ENCODE measurements at places on chromosomes 12 and 14.

DNA sequence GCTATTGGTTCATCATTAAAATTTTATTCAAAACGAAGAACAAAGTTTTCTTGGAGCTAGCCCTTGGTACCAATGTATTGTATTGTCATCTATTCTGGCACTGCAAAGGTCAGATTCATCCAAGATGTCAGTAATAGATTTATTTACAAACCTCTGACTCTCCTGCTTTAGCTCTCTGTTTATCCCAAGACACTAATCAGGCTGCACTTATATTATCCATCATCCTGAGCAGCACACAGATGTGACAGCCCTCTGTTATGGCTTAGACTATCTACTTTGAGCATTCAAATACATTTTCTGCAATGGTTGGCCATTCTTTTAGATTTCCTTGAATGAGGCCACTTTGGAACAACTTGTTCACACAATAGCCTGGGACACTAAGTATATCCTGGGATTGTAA is 5.0 kb upstream of the PTPRR start:
- DNase-seq, result no peak

DNA sequence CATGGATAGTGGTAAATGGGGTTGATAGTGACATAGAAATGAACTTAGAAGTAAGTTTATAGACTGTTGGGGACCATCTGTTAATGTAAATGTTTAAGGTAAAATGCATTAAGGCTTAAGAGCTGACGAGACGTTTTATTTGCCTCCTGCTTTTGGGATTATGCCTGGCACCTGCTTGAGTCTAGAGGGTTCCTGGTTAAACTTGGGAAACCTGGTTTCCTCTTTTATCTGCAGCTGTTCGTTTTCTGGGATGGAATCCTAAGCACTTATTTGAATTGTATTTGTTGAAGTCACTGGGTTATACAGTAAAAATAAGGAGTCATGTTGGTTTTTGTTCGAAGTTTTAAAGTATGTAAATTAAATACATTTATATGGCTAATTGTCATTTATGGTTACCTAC is 914.7 kb downstream of the NRXN3 start:
- DNase-seq, result no peak

GRCh38 chr12:104577581-104577981 is 120.8 kb downstream of the CHST11 start:
- DNase-seq, result no peak

DNA sequence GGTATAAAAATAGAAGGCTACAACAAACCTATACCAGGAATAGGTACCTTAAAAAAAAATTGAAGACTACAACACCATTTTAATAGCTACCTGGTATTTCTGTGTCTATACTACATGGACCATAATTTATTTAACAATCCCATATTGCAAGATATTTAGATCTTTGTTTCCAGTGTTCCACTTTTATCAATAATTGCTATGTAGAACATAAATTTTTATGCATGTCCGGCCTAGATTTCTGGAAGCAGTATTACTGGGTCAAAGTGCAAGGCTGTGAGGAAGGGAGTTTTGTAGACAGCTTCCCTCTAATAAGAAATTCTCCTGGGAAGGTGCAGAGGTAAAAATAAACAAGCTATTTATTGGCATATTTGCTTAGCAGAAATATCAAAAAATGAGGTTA is 4.1 kb upstream of the DCAF11 start:
- DNase-seq, result no peak

DNA sequence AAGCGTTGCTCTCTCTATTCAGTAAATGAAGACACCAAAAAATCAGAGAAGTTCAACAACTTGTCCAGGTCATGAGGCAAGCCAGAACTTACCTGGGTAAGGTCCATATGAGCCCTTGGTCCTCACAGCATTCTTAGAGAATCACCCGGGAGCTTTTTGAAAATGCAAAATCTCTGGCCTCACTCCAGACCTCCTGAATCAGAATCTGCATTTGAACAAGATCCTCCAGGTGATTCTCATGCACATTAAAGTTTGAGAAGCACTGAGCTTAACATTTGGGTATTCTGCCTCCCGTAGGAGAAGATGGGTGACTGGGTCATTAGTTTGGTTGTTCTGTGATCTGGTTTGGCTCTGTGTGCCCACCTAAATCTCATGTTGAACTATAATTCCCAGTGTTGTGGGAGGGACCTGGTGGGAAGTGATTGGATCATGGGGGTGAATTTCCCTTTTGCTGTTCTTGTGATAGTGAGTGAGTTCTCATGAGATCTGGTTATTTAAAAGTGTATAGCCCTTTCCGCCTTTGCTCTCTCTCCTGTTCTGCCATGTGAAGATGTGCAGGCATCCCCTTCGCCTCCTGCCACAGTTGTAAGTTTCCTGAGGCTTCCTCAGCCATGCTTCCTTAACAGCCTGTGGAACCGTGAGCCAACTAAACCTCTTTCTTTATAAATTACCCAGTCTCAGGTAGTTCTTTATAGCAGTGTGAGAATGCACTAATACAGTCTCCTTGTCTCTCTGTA is 221.2 kb downstream of the RAD51B start:
- no peak for DNase-seq

GRCh38 chr14:78673845-78674244 is 503.7 kb downstream of the NRXN3 start:
- DNase-seq, result no peak

- no peak for DNase-seq
Measured at GRCh38 chr14:93346926-93347721, at the start of gene COX8C. Gene COX8C (plus strand): TSS chr14:93347182. CDS start chr14:93347269, 87 bp downstream.

DNA sequence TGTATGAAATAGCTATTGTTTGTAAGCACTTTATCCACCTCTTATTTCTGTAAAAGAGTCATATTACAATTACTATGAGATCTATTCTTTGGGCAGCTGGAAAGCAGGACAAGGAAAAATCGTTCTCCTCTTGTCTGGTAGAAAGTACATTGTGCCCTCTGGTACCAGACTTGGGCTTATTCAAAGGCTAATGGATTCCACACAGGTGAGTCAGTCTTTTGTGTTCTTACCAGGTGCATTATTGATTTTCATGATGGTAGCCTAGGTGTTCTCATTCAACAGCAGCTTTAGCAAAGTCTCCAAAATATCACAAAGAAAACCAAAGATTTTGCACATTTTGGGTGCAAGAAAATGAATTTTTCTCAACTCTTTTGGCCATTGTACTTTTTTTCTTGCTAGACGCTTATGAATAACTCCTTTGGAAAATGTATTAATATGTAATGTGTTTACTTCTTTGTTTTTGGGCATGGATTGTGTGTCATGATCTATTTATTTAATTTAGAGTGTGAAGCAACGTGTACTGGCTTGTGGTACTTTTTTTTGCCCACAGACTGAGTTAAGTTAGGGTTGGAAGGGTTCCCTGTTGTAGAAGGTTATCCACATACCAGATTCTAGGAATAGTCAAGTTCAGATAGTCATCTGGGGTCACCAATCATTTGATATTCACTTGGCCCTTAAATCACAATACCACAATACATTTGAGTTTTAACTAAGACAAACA is 26.2 kb downstream of the MNAT1 start:
- no peak for DNase-seq

DNA sequence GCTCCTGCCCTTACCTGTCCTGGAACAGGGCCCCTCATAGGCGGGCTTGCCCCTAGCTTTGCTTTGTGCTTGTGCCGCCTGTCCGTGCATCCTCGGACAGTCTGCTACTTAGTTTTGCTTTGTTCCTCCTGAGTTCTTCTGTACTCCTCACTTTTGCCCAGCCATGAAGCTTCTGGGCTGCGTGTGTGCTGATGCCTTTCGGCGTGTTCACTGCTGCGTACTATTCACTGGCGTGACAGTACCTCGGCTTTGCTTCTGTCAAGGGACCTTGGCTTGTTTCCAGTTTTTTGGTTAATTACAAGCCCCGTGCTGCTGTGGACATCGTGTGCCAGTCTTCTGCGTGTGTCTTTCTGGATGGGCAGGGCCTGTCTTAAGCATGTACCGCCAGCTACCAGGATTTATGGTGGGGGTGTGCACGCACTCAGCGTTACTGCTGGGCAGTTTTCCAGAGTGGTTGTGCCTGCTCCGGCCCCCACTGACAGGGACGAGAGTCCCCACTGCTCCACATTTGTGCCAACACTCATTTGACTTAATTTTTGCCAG is 2.5 kb downstream of the PACS2 start:
- no peak for DNase-seq

GRCh38 chr14:72743626-72744025 is 150.3 kb downstream of the DPF3 start:
- DNase-seq, result no peak

DNA sequence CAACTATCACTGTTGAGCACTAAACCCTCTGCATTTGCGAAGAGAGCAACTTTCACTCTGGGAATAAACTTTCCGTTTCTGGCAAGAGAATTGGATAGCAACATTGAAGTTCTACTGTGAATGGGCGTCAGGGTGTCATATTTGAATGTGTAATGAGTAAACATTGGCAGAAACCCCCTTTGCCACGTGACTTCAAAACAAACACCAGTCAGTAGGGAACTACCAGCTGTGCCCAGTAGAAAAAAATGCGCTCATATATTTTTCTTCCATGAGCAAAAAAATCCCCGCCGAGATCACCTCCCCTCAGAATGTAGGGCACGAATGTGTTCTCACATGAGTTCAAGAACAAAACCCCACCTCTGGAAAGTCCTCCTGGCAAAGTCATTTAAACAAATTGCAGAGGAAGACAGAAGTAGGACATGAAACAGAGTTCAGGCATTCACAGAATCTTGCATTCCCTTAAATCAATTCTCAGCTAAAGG is 80.6 kb downstream of the BTG1 start:
- DNase-seq, result no peak

DNA sequence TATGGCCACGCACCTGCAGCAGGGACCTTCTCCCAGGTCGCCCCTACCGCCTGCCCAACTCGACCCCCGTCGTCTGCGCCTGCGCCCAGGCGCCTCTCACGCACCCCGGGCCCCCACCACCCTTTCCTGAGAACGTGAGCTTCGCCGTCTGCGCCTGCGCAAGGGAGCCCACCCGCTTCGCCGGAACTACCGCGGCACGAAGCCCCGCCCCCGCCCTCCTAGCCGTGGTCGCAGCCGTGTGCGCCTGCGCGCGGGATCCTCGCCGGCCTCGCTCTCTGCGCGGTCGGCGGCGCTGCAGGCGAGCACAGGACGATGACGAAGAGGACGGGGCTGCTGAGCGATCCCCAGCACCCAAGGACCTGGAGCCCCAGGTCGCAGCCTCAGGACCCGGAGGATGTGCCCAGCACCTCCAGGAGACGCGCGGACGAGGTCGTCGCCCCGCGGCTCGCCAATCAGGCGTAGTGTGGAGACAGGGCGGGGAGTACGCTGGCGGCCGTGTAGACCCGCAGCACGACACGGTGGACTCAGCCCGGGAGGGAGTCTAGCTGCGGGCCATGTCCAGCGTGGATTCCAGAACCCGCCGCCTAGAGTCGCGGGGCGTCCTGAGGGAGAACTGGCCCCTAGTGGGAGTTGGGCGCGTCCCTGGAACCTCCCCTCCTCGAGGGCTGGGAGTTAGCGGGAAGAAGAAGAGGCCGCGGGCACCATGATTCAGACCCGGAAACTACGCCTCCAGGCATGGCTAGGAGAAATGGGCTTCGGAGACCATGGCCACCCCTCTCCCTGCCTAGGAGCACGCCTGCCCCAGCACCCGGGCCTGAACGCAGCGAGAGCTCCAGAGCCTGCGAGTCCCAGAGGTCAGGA is 1120.8 kb upstream of the TMEM132C start:
- peak; percentile 92 for DNase-seq

DNA sequence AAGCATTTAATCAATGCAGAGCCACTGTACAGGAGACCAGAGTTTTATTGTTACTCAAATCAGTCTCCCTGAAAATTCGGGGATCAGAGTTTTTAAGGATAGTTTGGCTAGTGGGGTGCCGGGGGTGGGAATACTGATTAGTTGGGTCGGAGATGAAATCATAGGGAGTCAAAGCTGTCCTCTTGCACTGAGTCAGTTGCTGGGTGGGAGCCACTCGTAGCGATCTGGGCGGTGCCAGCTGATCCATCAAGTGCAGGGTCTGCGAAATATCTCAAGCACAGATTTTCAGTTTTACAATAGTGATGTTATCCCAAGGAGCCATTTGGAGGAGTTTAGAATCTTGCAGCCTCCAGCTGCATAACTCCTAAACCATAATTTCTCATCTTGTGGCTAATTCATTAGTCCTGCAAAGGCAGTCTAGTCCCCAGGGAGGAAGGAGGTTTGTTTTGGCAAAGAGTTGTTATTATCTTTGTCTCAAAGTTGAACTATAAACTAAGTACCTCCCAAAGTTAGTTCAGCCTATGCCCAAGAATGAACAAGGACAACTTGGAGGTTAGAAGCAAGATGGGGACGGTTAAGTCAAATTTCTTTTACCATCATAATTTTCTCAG is 169.4 kb upstream of the PLEKHG7 start:
- no peak for DNase-seq

DNA sequence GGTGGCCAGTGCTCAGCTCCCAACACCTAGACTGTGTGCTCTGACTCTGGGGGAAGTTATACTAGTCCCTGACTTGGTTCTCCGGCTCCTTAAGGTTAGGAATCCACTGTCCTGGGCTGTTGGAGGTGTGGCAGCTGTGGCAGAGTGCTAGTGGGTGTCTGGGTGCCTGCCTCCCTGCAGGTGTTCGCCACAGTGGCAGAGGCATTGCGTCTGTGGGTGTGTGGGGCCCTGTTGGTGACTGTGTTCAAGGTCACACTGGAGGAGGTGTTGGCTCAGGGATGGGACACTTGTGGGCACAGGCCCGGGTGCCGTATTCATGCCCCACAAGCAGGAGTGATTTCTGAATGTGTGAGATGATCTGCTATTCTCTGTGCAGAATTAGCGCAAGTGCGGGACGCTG is 467.4 kb downstream of the TMEM121 start:
- DNase-seq, result no peak

- no peak for DNase-seq
Measured at GRCh38 chr12:121813951-121814350, 10.1 kb downstream of the SETD1B start.
